Activated T-helper 17 cell treated with anti-CD3 and anti-CD28 coated beads, Interleukin-2, amount 50 U/mL, for 72 hours (primary cell): ENCODE measurements at places on chromosomes 1 and 21. TPM values are rescaled to one million over a fixed set of nuclear protein-coding genes. Genes with fewer than 3 reads are reported as not detected.

- ATAC-seq: no peak
These were observed 4.7 kb downstream of the SCAF4 start for GRCh38 chr21:31727181-31727580.

DNA sequence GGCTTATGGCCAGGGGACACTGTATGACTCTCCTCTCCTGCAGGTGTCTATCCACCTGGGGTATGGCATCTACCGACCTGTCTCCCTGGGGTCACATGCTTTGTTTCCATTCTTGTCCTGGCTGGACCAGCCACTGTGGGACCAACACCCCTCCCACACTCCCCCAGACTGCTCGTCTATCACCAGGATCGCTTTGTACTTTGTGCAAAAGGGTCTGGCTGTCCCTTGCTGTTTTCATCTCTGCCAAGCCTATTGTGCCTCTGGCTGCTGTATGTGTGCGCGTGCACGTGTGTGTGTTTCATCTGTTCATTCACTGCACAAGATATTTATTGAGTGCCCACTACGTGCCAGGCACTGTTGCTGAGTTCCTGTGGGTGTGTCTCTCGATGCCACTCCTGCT, 25.5 kb downstream of the ETNK2 start:
- ATAC-seq: no peak

PWP2 gene
- 40.4 TPM for total RNA-seq

MATN1 gene
- 0.26 TPM for total RNA-seq

GRCh38 chr1:66350001-66350547, 183.9 kb upstream of the SGIP1 start:
- ATAC-seq: peak; percentile 66

GRCh38 chr1:98471633-98472032, 189.9 kb upstream of the SNX7 start:
- no peak for ATAC-seq

TP53BP2 gene
- 37.4 TPM for total RNA-seq

DNA sequence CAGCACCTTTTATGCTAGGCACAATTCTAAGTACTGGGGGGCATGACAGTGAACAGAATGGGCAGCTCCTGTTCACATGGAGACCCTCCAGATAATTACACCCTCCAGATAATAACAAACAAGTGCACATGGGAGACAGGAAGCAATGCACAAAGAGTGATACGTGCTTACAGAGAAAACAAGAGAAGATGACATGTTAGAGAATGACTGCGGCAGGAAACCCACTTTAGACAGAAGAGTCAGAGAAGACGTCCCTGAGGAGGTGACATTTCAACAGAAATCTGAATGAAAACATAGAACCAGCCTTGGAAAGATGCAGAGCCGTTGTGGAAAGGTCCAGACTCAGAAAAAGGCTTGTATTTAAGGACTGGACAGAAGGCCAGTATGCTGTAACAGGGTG, 54.7 kb upstream of the ARTN start:
- no peak for ATAC-seq

NBPF11 gene
- 11.7 TPM for total RNA-seq

GABRD gene
- not detected for total RNA-seq
